ENCODE measurements at places on chromosomes 5 and 9.

GRCh38 chr5:127987354-127988145 lies 96.0 kb upstream of the SLC12A2 start:
- DNase-seq = peak; percentile 50

DNA sequence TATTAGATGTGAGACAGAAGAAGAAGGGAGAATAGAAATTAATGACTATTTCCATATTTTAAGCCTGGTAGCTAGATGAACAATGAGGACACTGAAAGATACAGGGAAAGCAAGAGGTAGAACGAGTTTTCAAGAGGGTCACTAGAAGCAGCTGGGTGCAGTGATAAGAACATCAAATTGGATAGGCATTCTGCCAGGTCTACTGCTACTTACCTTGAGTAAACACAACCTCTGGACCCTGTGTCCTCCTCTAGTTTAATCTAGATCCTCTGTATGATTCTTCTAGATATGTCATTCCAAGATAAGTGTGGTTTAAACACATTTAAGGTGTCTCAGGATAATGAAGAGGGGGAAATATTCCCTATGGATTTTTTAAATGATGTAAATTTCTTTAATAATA lies 31.2 kb downstream of the OTP start:
- DNase-seq = no peak

- DNase-seq = no peak
Observed at GRCh38 chr9:97529363-97530076, 28.1 kb downstream of the TMOD1 start.

DNA sequence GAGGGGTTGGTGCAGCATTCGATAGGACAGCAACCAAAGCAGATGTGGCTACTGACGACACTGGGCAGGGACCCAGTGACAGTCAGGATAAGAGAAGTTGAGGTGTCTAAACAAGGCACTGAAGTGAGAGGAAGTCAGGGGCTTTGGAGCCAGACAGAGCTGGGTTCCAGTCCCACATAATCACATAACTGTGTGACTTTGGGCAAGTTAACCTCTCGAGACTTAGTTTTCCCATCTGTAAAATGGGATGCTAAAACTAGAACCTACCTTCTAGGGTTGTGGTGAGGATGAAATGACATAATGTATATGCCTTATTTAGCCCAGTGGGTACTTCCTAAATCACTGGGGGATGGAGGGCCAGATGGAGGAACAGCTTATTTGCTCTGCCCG lies 3.1 kb downstream of the ANGPTL2 start:
- no peak for DNase-seq

GRCh38 chr9:135280666-135281065 lies 193.2 kb downstream of the OLFM1 start:
- DNase-seq = no peak

GRCh38 chr9:13904311-13904710 lies 409.6 kb downstream of the NFIB start:
- no peak for DNase-seq

DNA sequence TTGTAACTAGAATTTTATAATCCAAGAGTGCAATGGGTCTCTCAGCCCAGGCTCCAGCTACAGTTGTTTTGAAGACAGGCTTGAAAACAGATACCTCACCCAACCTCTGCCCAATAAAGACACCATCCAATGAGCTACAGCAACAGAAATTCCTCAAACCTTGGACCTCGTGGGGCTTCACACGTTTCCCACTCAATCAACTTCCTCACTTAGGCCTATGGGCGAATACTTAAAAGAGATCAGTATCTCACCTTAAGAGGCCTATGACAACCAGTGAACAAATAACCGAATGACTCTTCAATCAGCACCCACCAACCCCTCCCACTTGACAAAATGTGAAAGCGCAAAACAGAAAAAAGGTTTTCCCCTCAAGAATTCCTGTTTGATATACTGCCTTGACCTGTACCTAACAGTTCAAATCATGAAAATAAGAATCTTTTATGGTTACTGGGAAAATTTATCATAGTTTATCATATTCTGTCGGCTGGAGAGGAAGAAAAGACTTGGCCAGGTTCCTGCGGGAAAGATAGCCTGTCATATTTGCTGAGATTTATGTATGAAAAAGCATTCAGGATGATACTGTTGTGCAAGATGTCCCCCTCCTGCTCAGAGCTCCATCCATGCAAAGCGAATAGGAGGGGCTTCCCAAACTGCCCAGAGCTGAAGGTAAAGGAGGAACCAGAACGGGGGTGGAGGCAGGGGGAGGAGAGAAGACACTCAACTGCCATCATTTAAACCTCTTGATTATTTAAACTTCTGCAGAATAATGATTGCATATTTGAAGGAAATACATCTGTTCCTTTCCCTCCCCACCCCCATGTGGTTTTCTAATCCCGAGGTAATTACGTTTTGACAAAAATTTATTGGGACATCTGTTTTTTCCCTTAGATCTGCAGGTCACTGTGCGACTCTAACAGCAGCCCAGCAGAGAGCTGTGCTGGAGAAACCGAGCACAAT lies 256.3 kb downstream of the NFIB start:
- no peak for DNase-seq

DNA sequence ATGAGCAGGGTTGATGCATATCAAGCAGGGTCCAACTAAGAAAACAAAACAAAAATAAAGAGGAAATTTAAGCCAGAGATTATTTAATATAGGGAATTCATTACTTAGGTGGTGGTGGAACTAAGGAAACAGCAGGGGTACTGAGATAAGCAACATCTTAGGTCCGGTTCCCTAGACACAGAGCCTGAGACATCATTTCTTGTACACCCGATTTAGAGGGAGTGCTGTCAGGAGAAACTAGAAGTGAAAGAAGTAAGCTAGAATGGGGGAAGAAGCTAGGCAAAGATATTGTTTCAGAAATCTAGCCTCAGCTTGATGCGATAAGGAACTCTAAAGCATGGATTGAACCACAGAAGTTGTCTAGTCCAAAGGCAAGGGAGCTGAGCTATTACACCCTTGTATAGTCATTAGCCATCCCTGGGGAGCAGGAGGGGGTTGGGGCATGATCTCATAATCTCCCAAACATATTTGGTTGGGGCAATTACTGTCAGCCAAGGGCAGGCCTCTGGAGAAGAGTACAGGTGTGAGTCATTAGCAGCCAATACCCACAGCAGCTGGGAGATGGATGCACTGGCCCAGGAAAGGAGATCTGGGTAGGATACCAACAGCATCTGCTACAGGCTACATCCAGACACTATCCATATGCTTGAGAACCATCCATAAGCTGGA lies 194.5 kb downstream of the ARL15 start:
- peak; percentile 24 for DNase-seq

GRCh38 chr9:129234491-129234890 lies 56.4 kb upstream of the IER5L start:
- no peak for DNase-seq

GRCh38 chr5:127447827-127448226 lies 69.6 kb upstream of the PRRC1 start:
- no peak for DNase-seq

DNA sequence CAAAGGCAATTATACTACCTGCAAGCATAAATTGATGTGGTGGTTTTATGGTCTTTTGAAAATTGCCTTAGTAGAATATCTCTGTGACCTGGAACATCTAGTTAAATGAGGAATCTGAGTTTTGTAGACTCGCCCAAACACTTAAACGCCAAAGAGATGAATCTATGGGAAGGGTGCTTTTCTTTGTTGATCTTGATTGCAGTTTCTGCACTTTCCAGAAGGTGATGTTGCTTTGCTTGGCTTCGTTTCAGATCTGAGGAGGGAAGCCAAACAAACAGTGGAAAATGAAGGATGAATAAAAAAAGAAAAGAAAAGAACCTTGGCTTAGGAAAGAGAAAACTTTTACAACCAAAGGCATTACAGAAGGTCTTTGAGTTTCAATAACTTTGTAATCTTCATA lies 1021.2 kb downstream of the NR2F1-AS1 start:
- no peak for DNase-seq

- DNase-seq = no peak
Observed at GRCh38 chr5:150431574-150431973, 18.0 kb downstream of the RPS14 start.

- DNase-seq = peak; percentile 47
Observed at GRCh38 chr5:10111571-10111970, 138.1 kb downstream of the ATPSCKMT start.

DNA sequence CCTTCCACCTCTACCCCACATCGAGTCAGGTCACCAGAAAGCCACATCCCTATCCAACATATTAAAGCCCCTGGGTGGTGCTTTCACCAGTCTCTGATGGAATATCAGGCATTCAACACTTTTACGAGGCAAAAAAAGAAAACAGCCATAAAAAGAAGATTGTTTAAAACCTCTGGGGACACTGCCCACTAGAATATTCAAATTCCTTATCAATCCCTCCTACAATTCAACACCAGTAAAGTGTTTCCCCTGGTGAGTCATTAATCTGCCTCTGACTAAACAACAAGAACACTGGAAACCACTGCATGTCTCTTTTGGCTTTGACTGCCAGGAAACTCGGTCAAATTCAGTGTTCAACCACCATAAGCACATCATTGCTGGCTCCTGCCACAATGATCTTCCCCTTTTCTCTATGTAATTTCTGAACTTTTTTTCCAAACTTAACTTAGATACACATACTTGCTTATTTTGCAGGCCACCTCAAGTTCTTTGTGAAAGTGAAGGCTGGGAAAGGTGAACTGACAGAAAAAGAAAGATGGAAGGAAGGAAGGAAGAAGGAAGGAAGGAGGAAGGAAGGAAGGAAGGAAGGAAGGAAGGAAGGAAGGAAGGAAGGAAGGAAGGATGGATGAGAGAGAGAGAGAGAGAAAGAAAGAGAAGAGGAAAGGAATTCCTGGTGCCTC lies 105.3 kb downstream of the PAX5 start:
- DNase-seq = peak; percentile 33

GRCh38 chr9:4997196-4997595 lies 12.1 kb downstream of the JAK2 start:
- no peak for DNase-seq

GRCh38 chr5:106127985-106128384 lies 1542.8 kb downstream of the EFNA5 start:
- no peak for DNase-seq
